ENCODE measurements at places on chromosomes 13 and 19.

- no peak for DNase-seq
Measured at GRCh38 chr19:41896581-41896942, 13.6 kb downstream of the ARHGEF1 start.

GRCh38 chr13:91896547-91896946, 498.1 kb downstream of the GPC5 start:
- DNase-seq = no peak

GRCh38 chr13:77536358-77536757, 852 bp downstream of the SCEL start:
- no peak for DNase-seq

- no peak for DNase-seq
Measured at GRCh38 chr13:88051746-88052482, 380.7 kb downstream of the SLITRK5 start.

GRCh38 chr19:1274852-1275259, 474 bp upstream of the FAM174C start:
- DNase-seq = peak; percentile 63

- peak; percentile 48 for DNase-seq
Measured at GRCh38 chr13:30466841-30467252, 1.1 kb upstream of the HMGB1 start.

GRCh38 chr13:90253806-90254205, 1093.7 kb upstream of the MIR17HG start:
- no peak for DNase-seq

GRCh38 chr19:33639035-33639681, 17.4 kb downstream of the CHST8 start:
- no peak for DNase-seq

- no peak for DNase-seq
Measured at GRCh38 chr13:37596805-37597204, 1.8 kb downstream of the POSTN start.

DNA sequence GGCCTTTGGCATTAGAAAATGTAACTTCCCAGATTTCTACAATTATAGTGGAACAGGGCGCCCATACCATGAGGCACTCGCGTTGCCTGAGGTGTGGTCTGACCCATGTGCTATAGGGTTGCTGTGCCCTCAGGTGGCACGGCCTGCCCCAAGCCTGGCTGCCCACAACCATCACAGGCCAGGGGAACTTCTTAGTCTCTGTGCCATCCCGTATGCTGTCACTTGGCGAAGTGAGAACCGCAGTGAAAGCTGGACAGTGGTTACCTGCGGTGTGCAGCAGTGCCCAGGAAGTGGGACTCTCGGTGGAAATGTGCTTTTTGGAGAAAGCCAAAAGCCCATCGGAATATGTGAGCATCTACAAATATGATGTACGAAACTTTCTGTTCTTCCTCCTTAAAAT, 88.2 kb upstream of the GPR183 start:
- DNase-seq = no peak

- DNase-seq = peak; percentile 84
Measured at GRCh38 chr19:5131031-5131505, 162.2 kb downstream of the KDM4B start.

DNA sequence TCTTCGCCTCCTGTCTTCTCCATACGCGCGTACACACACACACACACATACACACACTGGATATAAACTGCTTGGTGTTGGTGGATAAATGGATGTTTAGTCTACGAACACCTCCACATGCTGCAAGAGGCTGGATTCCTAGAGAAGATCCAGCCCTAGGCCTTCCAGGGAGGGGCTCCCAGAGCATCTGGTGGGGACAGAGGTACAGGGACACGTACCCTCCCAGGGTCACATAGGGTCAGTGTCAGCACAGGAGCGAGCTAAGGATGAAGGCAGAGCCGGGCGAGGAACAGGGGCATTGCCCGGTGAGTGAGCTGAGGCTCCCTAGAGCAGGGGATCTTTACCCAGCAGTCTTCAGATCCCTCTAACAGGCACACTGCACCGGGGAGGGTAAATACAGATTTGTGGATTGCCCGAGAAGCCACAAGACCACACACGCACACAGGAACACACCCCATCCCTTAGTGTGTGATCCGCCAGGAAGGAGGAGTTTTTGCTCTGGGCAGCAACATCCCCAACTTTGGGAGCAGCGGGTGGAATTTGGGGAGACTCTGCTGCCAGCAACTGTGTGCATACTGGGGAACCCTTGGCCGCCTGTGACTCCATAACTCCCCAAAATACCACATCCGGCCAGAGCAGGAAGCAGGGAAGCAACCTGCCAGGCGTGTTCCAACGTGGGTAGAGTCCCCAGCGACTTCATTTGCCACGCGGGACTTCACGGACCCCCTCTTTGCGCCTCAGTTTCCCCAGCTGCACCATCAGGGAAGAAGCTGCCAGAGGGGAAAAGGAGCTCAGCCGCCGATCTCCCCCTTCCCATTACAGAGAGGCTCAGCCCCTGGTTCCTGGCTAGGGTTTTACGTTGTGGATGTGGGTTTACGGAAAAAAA, 5.8 kb upstream of the TLE2 start:
- no peak for DNase-seq

GRCh38 chr19:16778796-16779411, 50.3 kb upstream of the SIN3B start:
- DNase-seq = no peak

- DNase-seq = no peak
Measured at GRCh38 chr13:22175815-22176214, 504.9 kb downstream of the FGF9 start.

- DNase-seq = no peak
Measured at GRCh38 chr13:72990953-72991352, 67.9 kb upstream of the KLF5 start.

DNA sequence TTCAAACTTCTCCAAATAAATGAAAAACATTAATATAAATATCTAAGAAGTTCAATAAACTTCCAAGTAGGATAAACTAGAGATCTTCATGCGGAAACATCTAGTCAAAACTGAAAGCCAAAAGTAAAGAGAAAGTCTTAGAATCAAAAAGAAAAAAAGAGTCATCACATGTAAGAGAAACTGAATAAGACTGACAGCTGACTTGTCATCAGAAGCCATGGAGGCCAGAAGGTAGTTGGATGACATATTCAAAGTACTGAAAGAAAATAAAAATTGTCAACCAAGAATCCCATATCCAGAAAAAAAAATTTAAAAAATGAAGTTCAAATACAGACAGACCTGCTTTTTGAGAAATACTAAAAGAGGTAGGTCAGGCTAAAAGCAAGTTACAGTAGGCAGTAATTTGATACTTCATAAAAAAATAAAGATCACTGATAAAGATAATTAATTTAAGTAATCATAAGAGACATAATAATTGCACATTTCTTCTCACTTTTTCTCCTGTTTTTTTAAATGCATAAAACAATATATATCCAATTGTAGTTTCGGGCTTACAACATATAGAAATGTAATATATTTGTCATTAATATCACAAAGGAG, 327.6 kb upstream of the PCDH9 start:
- DNase-seq = no peak

DNA sequence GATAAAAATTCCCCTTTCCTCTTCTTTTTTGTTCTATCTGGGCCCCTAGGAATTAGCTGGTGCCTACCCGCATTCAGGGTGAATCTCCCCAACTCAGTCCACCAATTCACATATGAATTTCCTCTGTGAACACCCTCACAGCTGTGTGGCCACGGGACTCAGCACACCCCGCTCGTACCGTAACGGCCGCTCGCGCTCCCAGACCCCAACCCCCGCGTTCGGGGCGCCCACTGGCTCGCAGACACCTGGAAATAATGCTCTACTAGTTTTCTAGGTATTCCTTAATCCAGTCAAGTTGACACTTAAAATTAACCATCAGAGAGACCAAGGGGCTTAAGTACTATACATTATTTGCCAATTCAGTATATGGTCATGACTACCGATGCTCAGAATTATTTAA, 1702.1 kb upstream of the PCDH20 start:
- DNase-seq = no peak

DNA sequence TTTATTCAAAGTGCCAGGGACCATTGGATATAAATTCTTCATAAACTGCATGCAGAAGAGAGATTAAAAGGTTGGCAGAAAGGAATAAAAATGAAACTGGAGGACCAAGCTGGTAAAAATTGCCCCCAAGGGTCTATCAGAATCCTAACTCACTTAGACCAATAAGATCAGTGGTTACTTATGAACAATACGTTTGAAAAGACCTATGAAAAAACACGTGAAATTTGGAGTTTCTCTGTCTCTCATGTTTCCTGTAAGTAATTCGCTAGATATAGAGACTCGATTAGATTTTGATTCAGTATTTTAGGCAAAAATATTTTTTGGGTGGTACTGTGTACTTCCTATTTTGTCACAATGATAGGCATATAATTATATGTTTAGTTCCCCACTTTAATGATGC, 22.9 kb downstream of the GARRE1 start:
- no peak for DNase-seq

- DNase-seq = peak; percentile 97
Measured at GRCh38 chr19:58554494-58555368, at the start of gene CHMP2A. CHMP2A (minus strand) TSS chr19:58555105; CDS start chr19:58554212, 893 bp downstream.

- no peak for DNase-seq
Measured at GRCh38 chr19:2998642-2999041, 21.3 kb downstream of the TLE6 start.

GRCh38 chr13:48155848-48156247, 60.9 kb upstream of the MED4 start:
- DNase-seq = peak; percentile 36

- DNase-seq = no peak
Measured at GRCh38 chr19:10379880-10380312, 476 bp downstream of the TYK2 start.

DNA sequence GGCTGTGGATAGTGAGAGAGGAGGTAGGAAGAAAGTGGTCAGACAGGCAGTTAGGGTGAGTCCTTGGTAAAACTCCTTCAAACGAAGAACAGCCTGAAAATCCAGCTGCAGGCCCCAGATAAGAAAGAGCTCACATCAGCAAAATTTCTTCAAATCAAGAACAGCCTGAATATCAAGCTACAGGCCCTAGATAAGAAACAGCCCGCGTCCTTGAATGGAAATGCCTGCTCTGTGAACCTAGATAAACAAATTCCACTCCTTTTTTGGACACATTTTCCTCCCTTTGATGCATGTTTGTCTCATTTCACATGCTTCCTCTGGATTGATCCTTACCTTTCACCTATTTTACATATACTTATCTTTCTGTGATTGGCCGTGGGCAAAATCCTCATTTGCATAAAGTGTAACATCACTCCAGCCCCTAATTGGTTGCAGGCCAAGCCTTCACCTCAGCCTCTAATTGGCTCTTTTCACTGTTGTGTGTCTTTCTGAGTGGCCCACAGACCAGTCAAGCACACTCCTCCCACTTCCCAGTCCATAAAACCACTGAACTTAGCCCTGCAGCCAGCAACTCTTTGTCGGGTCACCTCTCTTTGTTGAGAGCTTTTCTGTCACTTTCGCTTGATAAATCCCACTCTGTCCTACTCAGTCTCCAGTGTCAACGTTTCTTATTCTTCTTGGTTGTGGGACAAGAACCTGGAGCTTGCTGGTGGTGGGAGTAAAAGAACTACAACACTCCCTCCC, 6.0 kb upstream of the SULT2A1 start:
- DNase-seq = no peak

DNA sequence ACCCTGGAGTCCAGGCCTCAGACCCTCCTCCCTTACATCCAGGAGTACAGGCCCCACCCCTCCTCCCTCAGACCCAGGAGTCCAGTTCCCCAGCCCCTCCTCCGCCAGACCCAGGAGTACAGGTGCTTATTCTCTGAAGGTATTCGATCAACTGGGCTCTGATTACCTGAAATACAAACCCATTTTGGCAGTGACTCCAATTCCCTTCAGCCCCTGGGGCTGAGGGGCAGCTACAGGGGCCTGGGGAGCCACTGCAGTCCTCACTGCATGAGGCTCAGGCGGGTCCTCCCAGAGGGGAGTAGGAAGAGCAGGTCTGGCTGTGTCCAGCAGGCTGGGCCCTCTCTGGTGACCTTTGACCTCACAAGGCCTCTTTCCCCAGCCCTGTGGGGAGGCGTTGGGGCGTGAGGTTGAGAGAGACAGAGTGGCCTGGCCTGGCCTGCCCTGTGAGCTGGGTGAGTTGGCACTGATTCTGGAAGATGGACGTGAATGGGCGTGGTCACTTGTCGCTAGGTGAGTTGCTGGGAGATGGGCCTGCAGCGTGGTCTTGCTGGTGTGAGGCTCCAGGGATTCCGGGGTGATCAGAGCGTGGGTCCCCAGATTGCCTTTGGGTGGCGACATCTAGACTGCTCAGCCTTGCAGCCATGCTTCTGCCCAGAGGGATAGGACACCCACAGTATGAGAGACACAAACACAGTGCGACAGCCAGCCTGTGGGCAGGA, 3.1 kb downstream of the BCAT2 start:
- DNase-seq = no peak

- no peak for DNase-seq
Measured at GRCh38 chr13:42189061-42189460, 82.9 kb upstream of the AKAP11 start.

GRCh38 chr13:67064920-67065319, 165.2 kb downstream of the PCDH9 start:
- no peak for DNase-seq

DNA sequence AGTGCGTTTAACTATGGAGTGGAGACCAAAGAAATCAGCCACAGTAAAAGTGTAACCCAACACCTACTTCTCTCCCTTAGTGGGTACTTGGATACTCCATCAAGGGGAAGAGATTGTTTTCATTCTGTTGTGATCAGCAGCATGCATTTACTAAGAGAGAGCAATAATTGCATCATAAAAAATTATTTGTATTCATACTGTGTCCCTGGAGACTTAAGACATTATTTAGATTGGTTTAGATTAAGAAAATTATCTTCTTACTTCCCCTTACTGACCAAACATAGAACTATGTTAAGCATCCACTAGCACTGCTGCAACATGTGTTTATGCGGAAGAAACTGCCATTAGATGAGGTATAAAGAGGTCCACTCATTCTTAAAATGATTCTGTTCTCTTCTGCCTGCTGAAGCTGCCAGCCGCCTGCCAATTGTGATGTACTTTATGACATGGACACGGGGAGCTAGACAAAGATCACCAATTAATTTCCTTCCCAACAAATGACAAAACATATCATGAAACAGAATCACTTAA, 738.5 kb downstream of the DIAPH3 start:
- no peak for DNase-seq

GRCh38 chr19:32345261-32346207, at the start of gene ZNF507:
ZNF507 (plus strand) TSS chr19:32345610; CDS start chr19:32352831, 7,221 bp downstream.
- peak; percentile 88 for DNase-seq

DNA sequence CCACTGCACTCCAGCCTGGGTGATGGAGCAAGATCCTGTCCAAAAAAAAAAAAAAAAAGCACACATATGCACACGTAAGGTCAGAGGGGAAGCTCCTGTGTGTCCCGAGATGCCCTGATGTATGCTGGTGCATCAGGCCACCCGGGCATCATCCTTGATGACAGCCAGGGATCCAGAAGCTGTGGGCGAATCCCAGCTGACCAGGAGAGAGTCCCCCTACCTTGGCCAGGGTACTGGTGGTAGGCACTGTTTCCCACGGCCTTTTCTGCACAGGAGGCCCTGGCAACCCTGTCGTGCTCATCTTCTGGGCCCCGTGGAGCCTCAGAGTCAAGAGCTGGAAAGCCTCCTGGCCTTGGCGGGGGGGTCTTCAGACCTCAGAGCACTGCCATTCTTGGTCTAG, 14.0 kb downstream of the MYDGF start:
- no peak for DNase-seq

GRCh38 chr19:5803752-5804515, 933 bp upstream of the NRTN start:
- DNase-seq = peak; percentile 91

Data from GM06990 (cell line).